ENCODE measurements at places on chromosomes 12 and 14.

DNA sequence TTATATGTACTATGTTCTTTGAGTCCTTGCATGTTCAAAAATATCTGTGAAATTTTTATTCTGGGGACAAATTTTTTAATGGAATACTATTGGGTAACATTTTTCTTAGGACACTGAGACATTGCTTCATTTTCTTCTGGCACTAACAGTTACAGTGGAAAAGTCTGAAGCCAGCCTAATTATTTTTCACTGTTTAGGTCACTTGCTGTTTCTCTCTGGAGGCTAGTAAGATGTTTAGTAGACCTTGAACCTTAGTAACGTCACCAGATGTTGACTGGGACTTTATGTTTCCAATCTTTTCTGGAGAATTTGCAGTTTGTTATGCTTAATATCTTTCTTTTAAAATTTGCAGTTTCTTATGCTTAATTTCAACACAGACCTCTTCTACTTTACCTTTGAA lies 12.3 kb upstream of the EPYC start:
- no peak for ATAC-seq

DNA sequence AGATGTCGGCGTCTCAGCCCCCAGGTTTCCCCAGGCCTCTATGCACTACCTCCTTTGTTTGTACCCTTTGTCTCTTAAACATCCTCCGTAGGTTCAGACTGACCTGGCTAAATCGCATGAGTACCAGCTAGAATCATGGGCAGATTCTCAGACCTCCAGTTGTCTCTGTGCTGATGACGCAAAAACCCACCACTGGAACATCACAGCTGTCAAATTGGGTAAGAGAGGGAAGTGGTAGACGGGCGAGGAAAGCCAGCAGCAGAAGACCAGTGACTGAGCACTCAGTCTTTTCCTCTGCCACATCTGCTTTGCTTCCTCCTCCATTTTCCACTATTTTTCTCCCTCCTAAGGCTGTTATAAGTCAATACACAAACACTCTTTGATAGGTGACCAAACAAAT lies 29.7 kb downstream of the A2ML1 start:
- no peak for ATAC-seq

DNA sequence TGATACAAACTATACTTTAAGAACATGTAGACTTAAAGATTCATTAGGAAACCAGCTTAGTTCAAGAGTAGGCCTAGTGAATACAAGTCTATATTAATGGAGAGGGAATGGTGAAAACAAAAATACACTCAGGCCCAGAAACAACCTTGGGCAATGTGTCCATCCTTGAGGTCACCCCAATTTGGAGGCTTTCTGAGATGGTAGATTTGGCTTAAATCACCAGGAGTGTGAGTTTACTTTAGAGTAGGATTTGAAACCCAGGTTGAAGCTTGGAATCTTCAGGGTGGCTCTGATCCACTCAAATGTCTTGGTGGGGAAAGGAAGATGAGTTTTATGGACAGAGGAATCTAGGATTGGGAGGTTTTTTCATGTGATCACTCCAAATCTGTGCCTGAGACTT lies 10.5 kb downstream of the LDHB start:
- ATAC-seq, result no peak

- ATAC-seq, result no peak
Measured at GRCh38 chr14:104478656-104479055, 100.9 kb upstream of the C14orf180 start.

DNA sequence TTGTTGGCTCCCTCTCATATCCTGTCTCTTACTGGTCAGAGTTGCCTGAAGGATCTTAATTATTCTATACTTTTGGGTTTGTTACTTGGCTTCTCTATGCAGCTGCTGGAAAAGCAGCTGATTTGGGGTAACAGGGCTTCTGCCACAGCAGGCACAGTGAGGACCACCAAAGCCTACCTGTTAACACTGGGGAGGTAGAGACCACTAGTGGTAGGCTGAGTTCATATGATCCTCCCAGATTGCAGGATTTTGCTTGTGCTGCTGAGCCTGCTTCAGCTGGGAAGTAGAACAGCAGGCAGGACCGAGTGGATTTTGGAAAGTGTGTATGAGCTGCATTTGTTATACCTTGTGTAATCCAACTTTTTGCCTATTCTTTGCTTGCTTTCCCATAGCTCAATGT lies 34.1 kb downstream of the RCOR1 start:
- no peak for ATAC-seq

DNA sequence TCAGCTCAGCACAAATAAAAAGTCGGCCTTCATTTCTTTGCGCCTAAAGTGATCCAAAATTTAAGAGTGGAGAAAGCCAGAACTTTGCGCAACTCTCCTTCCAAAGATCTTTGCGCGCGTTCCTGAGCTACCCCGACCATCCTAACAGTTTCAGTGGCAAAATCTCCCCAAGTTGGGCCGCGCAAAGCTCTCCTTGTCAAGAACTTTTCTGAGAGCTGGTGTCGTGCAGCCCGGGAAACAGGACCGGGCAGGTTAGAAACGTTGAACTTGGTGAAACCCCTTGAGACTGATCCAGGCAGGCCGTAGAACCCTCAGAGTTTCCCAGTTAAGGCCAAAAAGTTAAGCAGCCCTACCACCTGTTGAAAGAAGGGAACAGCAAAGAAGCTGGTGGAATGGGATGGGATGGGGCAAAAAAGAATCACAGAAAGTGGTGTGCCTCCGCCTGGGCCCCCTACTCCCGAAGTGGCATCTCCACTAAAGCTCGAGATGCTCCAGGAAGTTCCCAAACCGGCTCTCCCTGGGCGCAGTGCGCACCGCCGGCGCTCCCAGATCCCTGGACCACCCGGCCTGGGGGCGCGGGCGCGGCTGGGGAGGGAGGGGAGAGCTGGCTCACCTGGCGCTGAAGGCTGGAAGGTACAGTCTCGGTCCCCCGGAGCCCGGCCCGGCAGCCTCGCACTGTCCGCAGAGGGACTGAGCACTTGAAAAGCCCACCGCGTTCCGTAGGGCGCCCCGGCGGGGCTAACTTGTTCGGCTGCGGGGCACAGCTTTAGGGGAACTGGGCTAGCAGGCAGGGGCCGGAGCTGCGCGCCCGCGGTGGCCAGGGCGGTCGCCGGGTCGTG lies 768 bp downstream of the DBX2 start:
- no peak for ATAC-seq

DNA sequence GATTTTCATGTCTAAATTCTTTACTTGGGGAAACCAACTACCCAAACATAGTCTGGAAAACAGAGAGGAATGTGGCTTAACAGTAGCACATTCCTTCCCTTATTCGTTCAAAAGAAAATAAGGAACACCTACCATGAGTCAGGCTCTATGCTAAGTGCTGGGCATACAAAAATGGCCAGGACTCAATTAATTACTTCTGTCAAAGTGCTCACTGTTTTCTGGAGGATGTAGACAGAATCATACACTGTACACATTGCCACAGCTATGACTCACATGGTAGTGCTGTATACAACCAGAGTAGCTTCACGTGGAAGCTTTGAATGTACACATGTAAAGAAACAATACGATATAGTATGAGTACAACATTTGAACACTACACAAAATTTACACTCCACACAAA lies 50.1 kb downstream of the SLC25A21 start:
- no peak for ATAC-seq
